ENCODE measurements at places on chromosomes 1 and 21.

DNA sequence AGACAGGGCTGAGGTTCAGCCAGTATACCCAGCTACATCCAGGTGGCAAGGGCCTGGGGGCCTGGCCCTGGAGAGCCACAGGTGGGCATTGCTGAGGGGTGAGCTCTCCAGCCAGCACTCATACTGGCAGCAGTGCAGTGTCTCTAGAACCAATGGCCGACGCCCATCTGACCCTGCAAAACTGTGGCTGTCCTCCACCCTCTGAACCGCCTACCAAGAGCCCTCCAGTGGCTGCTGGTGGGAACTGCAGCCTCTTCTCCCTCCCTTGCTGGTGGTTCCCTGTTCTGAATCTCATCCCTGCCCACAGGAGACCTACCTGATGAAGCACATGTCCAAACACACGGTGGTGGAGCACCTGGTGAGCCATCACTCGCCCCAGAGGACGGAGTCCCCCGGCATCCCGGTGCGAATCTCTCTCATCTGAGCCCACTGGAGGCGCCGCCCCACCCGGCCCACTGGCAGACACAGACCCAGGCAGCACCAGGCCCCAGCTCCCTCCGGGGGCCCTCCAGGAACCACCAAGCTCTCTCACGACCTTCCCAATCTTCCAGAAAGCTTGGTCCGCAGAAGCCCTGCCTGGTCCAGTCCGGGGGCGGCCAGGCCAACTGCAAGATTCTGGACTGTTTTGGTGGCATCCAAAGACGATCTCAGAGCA lies 22.1 kb downstream of the A3GALT2 start:
- DNase-seq: peak; percentile 30

- no peak for DNase-seq
These were observed 111.8 kb upstream of the GRIK3 start for GRCh38 chr1:37146071-37146470.

DNA sequence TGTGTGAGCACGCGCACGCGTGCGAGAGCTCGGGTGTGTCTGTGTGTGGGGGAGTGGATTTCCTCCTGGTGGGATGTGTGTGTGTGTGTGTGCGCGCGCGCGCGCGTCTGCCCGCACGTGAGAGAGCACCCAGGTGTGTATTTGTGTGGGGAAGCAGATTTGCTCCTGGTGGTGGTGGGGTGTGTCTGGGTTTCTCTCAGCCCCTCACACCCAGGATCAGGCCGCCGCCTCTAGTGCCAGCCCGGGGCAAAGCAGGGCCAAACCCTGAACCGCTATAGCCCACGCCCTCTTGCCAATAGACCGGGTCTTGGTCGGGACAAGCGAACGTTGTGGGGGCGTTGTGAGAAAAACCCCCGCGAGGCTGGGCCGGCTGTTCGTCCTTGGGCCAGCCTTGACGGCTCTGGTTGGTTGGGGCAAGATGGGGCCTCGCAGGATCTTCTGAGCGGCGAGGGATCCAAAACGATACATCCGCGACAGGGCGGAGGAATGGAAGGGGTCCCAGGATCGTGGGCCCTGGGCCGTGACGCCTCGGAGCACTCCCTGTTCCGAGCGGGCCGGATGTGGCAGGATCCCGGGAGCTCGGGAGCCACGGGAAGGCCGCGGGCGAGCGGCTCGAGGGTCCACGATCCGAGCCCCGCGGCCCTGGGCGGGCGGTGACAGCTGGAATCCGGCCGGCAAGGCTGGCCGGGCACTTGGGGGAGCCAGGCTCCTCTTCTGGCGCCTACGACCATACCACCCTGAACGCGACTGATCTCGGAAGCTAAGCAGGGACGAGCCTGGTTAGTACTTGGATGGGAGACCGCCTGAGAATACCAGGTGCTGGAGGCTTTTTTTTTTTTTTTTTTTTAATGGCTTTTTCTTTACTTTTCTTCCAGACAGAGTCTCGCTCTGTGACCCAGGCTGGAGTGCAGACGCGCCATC lies 68.2 kb downstream of the RNF187 start:
- no peak for DNase-seq

- no peak for DNase-seq
These were observed 62.8 kb downstream of the DTL start for GRCh38 chr1:212098310-212098709.

DNA sequence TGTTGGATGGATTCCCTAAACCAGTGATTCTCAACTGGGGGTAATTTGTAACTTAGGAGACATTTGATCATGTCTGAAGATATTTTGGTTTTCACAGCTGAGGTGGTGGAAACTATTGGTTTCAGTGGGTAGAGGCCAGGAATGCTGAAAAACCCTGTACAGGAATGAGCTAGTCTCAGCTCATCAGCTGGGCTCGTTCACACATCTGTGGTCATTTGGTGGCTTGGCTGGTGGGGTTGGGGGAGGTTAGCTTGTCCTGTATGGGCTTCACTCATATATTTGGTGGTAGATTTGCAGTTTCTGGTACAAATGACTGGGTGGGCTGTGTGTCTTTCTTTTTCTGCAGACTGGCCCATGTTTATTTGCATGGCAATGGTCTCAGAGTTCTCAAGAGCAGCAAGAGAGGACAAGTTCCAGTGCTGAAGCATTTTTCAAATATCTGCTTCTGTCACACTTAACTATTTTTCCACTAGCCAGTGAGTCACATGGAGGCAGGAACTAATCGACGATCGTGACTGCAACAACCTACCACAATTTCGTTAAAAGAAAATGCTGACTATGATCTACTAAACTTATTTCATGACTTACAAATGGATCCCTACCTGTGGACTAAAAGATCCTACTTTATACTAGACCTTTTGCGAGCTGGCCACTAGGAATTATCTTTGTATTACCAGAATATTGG lies 321.7 kb upstream of the PLXNA2 start:
- no peak for DNase-seq

GRCh38 chr1:43704838-43705237 lies 2.5 kb upstream of the ST3GAL3 start:
- DNase-seq: no peak

GRCh38 chr1:205339717-205340116 lies 17.0 kb downstream of the KLHDC8A start:
- DNase-seq: no peak

- DNase-seq: no peak
These were observed 31.0 kb downstream of the ASH1L start for GRCh38 chr1:155531624-155532023.

- no peak for DNase-seq
These were observed 8.3 kb downstream of the GFI1 start for GRCh38 chr1:92478393-92478792.

GRCh38 chr1:203149188-203149840 lies 21.8 kb downstream of the ADORA1 start:
- DNase-seq: no peak

DNA sequence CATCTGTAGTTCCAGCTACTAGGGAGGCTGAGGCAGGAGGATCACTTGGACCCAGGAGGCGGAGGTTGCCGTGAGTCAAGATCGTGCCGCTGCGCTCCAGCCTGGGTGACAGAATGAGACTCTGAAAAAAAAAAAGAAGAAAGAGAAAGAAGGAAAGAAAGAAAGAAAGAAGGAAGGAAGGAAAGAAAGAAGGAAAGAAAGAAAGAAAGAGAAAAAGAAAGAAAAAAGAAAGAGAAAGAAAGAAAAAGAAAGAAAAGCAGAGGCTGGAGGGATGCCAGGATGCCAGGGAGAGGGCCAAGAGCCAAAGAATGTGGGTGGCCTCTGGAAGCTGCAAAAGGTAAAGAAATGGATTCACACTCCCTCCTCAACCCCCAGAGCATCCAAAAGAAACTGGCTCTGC lies 8.2 kb upstream of the KCNE2 start:
- no peak for DNase-seq

Data from hypothalamus (tissue), 51 donors.